ENCODE measurements at places on chromosomes 6 and 20.
A peak's percentile ranks its signal among the peaks of the same experiment; 100 is the strongest.

- DNase-seq: no peak
Observed at GRCh38 chr6:63121166-63121565, 90.1 kb upstream of the FKBP1C start.

DNA sequence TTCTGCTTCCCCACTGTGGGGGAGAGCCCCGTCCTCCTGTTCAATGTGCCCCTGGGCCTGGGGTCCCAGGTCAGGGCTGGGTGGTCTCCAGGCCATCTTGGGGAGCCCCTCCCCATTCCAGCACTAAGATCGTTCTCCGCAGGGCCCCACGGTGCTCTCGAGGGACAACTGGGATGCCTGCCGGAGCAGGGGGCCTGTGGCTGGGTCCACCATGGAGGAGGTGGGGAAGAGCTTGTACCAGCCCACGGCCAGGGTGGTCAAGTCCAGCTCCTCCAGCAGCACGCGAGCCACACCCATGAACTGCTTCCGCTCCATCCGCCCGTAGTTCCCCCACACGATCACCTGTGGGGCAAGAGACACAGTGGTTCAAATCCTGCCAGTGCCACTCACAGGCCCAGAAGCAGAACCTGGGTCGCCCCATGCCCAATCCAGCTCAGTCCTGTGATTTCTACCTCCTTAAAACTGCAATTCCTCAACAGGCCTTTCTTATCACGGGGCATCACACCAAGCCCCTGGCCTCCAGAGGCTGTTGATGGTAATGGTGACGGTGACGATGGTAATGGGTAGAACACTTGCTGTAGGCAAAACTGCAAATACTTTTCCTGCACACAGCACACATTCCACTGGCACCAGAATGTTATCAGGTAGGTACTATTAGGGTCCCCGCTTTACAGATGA lies 10.5 kb downstream of the KCNK15 start:
- DNase-seq: no peak

DNA sequence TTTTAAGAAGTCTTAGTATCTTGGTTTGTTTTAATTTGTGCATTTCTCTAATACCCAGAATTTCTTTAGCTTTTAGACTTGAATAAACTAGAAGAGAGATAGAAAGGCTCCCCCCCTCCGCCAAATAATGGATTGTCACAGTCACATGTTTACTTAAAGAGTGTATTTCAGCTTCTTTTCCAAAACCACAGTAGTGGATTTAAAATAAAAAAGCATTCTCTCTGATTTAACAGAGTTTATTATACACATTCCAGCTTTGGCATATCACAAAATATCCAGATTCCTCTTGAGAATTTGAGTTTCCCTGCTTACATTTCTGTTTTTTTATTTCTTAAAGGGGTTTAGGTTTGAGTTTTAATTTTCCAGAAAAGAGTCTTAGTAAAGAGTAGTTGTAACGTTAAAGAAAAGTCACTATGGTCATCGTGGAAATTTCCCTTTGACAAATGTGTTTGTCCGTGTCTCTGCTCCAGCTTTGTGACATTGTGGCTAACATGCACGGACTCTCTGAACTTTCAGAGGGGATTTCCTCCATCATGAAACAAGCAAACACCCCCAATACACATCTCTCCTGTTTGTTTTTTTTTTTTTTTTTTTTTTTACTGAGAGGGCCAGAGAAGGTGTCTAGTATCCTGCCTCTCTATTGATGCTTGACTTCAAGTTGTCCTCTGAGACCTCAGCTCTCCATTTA lies 113.5 kb upstream of the SUPT3H start:
- no peak for DNase-seq

DNA sequence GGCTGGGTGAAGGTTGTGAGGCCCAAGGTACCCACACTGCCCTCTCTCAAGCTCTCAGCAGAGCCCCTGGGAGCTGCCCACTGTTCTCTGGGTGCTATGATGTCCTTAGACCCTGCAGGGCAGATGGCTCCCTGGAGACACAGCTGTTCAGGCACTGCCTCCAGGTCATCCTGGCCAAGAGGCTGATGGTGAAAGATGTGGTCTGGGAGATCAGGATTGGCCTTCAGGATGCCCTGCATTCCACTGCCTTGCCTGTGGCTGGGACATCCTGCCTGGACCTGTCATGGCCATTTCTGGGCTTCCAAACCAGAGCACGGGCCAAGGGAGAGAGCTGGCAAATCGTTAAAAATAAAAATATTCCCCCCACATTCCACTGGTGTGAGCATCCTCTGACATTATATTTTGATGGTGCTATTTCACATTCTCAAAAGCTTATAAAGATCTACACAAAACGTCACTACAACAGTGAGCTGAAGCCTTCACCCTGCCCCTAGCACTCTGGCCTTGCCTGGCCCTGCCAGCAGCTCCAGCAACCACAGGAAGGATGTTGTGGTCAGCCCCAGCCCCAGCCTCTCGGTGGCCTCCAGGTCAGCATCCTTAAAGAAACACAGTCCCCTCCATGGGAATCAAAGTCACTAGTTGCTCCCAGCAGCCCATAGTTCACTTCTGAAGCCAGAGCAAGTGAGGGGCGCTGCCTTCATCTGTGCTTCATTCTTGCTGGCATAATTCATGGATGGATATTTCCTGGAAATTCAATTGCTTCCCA lies 13.5 kb upstream of the KCNK16 start:
- no peak for DNase-seq

DNA sequence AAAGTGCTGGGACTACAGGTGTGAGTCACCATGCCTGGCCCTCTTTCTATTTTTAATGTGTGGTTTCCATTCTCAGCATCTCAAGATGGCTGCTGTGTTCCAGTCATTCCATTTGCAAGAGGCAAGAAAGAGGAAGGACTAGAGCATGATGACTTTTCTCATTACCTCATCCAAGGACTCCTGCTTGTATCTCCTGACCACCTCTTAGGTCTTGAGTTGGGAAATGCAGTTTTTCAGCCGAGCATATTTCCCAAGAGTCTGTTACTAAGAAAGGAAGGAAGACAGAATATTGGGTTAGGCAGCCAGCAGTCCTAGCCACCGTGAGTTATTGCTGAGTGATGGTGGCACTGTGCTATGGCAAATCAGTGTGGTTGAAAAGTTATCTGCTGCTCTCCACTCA lies 108.4 kb upstream of the INSM1 start:
- no peak for DNase-seq

GRCh38 chr6:79574630-79575225 lies 37.5 kb upstream of the LCA5 start:
- peak; percentile 70 for DNase-seq

DNA sequence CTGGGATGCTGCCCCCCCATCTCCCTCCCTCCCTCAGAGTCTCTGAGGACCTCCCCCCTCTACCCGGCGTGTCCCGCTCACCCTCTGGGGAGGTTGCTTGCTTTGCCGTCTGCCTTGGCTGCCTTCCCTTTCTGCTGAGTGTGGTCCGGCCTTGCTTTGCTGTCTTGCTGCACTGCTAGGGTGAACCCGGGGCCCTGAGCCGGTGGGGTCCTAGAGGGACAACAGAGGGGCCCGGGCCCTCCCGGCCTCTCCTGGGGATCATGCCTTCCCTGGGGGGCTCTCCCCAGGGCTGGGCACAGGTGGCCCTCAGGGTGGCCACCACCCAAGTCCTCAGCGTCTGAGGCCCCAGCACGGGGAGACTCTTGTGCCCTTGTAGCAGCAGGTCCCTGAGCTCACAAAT lies 19.3 kb downstream of the SLCO4A1 start:
- no peak for DNase-seq

DNA sequence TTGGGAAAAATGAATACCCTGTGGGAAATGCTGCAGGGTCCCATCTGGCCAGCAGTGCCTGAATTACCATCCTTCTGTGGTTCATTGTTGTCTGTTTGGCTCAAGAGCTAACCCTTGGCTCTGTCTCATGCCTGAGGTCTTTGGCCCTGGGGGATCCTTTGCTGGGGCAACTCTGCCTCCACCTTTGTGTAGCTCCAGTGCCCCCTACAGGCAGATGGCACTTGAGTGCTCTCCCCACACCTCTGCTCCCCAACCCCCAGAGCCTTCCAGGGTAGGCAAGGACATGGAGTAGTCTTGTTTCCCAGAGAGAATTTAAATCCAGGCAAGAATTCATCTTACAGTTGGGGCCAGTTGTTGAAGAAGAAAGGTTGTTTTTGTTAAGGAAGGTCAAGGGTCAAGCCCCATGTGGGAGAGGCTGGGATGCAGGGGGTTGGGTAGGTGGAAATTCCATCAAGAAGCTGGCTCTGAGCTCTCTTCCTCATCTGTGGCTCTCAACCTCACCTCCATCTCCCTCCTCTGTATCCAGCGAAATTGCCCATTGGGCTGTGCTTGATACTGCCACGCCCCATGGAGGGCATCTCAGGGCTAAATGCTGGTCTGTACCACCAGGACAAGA lies 44.2 kb downstream of the ZNF831 start:
- DNase-seq: no peak

GRCh38 chr20:18663932-18664331 lies 76.1 kb downstream of the DTD1 start:
- peak; percentile 33 for DNase-seq

- no peak for DNase-seq
Observed at GRCh38 chr6:4240148-4240547, 104.8 kb upstream of the ECI2 start.

DNA sequence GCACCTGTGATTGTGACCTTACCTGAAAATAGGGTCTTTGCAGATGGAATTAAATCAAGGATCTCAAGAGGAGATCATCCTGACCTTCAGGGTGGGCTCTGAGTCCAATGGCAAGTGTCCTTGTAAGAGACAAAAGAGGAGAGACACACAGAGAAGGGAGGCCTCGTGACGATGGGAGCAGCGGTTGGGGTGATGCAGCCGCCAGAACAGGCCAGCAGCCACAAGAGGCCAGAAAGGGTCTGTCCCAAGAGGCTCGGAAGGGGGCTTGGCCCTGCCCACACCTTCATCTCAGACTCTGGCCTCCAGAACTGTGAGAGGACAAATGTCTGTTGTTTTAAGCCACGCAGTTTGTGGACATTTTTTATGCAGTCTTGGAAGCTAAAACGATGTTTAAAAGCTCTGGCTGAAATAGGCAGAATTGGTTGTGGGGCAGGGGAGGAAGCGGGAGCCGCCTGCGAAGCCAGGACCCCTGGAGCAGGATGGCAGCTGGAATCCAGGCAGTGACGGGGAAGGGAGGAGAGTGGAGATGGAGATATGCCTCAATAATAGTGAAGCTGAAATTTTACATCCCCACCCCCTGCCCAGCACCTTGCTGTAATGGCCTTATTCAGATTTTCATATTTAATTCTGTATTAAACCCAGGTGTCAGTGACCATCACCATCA lies 216.4 kb downstream of the ANKRD60 start:
- DNase-seq: no peak

GRCh38 chr20:62921119-62921687 lies 5.1 kb downstream of the DIDO1 start:
- DNase-seq: peak; percentile 45

GRCh38 chr6:37168811-37169495 lies 999 bp upstream of the PIM1 start:
- DNase-seq: peak; percentile 97

- DNase-seq: peak; percentile 37
Observed at GRCh38 chr6:147287869-147288271, 83.7 kb downstream of the STXBP5 start.

GRCh38 chr6:18388271-18388670 lies 1.1 kb downstream of the RNF144B start:
- no peak for DNase-seq

GRCh38 chr6:153449279-153449678 lies 318.2 kb upstream of the RGS17 start:
- no peak for DNase-seq

DNA sequence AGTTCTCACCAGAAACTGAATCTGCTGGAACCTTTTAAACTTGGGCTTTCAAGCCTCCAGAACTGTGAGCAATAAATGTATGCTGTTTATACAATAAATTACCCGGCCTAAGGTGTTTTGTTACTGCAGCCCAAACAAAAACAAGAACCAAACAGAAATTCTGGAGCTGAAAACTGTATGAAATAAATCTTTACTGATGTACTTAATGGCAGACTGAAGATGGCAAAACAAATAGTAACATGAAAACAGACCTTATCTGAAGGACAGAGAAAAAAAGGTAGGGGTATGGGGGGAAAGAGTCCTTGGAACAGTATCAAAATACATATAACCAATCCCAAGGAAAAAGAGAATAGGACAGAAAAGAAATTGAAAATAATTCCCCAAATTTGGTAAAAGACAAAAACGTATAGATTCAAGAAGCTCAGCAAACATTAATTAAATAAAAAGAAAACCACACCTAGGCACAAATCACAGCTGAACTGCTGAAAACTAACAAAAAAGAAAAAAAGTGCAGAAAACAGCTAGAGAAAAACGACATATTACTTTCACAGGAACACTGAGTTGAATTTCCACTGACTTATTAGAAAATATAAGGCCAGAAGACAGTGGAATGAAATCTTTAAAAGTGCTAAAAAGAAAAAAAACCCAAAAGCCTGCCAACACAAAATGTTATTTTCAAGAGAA lies 47.7 kb downstream of the NOL7 start:
- DNase-seq: no peak

DNA sequence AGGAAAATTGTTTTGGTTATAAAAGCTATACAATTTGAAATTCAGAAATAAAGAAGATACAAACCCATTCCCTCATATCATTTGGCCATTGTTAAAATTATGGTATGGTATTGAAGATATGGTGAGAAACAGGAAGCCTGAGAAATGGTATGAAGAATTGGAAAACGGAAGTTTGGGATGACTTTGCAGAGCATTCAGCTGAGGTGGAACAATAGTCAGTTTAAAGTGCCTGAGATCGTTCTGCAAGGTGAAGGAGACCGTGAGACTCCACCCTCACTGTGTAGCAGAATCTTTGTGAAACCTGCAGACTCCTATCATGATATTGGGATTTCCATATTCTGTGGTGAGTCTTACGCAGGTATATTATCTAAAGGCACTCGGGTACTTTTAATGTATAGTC lies 97.3 kb downstream of the ADGRB3 start:
- DNase-seq: no peak

DNA sequence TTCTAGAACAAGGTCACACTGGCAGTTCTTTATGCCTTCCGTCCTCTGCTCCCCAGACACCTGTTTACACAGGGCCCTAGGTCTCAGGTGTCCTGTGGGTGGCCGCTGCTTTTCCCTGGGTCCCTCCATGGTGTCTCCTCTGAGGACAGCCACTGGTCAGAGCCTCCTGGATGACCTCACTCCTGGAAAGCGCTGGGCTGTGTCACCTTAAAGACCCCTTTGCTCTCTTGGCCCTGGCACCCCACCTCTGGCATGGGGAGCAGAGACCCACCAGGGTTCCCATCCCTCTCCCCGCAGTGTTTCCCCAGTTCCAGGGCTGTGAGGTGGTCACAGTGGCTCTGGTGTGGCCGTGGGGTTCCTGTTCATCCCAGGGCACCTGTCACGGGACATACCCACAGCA lies 33.9 kb downstream of the NTSR1 start:
- no peak for DNase-seq
